ENCODE measurements at places on chromosomes 13 and 19.
A peak's percentile ranks its signal among the peaks of the same experiment; 100 is the strongest.

GRCh38 chr19:35341565-35342225, 6.0 kb upstream of the FFAR1 start:
- DNase-seq: no peak

DNA sequence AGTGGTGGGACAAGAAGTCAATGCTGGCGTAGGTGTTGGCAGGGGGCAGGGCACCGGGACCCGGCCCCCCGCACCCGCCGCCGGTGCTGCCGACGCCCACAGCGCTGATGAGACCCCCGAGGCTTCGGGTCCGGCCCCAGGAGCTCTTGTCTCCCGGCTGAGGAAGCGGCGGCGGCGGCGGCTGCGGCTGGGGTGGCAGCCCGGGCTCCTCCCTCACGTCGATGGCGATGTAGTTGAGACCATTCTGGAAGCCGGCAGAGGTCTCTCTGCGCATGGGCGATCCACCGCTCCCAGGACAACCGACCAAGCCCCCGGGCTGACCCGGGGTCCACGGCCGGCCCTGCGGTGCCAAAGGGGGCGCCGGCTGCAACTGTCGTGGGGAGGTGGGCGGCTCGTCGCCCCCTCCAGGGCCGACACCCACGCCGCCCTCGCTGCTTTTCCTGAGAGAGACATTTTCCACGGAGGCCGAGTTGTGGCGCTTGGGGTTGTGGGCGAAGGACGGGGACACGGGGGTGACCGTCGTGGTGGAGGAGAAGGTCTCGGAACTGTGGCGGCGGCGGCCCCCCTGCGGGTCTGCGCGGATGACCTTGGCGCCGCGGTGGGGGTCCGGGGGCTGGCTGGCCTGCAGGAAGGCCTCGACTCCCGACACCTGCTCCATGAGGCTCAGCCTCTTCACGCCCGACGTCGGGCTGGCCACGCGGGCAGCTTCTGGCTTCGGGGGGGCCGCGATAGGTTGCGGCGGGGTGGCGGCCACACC, 4.1 kb downstream of the IRS2 start:
- no peak for DNase-seq

DNA sequence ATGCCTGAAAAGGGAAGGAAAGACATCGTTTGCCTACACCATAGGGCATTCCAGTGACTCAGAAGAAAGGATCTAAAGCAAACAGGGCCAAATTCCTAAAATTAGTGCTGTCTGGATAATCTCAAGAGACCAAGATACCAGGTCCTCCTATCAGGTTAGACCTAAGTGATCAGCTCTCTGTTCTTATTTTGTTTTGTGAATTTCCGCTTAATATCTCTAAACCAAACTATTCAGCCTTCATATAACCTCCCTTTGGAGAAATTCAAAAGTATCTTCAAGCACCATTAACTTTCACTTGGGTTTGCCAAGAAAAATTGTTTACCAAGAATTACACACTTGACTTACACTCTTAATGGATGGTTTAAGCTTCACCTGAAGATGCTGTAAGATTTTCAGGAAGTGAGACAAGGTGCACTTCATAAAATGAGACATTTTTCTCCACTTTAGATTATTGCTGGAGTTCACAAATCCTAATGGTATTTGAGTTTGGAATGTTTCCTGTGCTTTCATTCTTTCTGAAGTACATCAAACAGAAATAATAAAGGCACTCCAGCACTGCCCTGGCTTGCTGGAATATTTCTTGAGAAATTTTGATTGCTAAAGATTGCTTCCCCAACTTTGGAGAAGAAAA, 376.1 kb downstream of the LMO7 start:
- no peak for DNase-seq

GRCh38 chr13:113001241-113002140, 32.5 kb downstream of the MCF2L start:
- no peak for DNase-seq

GRCh38 chr19:33569821-33570220, 48.2 kb upstream of the PEPD start:
- no peak for DNase-seq

- DNase-seq: no peak
Measured at GRCh38 chr19:38451629-38452028, 18.1 kb downstream of the RYR1 start.

- DNase-seq: no peak
Measured at GRCh38 chr13:80224468-80224867, 116.5 kb downstream of the SPRY2 start.

DNA sequence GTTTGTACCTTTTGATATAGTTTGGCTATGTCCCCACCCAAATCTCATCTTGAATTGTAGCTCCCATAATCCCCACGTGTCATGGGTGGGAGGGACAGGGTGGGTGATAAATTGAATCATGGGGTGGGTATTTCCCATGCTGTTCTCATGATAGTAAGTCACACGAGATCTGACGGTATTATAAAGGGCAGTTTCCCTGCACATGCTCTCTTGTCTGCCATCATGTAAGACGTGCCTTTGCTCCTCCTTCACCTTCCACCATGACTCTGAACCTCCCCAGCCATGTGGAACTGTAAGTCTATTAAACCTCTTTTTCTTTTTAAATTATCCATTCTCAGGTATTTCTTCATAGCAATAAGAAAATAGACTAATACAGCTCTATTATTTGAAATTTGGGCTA, 330.7 kb upstream of the ATXN8OS start:
- no peak for DNase-seq

GRCh38 chr19:51478381-51479234, at the start of gene CEACAM18:
CEACAM18 (plus strand) TSS chr19:51478539.
- DNase-seq: no peak

DNA sequence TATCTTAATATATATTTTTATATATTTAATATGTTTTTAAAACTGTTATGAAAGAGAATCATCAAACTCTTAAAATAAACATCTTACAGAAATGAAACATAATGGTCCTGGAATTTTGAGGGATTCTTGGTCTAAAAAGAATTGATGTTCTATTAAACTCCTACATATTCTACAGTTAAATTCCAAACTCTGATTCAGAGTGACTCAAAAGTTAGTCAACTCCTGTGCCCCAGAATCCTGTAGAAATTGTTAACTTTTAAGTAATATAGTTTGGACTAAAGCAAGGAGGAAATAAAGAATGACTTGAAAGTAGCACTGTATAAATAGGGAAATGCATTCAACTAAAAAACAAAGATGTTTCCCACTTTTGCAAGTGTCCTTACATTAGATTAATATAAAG, 47.7 kb downstream of the FNDC3A start:
- DNase-seq: no peak

GRCh38 chr19:46042252-46042883, 1.6 kb upstream of the IGFL4 start:
- no peak for DNase-seq

GRCh38 chr19:51071095-51071405, 6.2 kb upstream of the KLK13 start:
- no peak for DNase-seq

- no peak for DNase-seq
Measured at GRCh38 chr19:19115954-19116353, 22.3 kb downstream of the TMEM161A start.

DNA sequence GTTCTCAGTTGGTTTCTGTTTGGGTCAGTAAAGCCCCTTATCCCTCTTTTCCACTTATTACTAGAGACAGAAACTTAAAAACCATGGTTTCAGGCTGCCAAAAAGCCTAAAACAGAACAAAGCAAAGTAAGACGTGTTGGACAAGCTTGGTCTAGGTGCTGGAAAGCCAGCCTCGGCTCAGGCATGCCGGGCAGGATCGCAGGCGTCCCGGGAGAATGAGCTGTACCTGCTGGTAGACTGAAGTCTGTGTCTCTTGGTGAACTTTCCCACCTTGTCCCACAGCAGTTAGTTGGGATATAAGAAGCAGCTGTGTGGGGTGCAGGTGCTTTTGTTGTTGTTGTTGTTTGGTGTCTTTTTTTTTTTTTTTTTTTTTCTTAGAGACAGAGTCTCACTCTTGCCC, 20.8 kb downstream of the PRAM1 start:
- DNase-seq: no peak

GRCh38 chr13:49097374-49097773, 121.7 kb downstream of the FNDC3A start:
- DNase-seq: no peak

GRCh38 chr13:37944869-37945442, 75.4 kb upstream of the TRPC4 start:
- DNase-seq: no peak

GRCh38 chr13:114324334-114324733, 10.0 kb downstream of the CHAMP1 start:
- no peak for DNase-seq

DNA sequence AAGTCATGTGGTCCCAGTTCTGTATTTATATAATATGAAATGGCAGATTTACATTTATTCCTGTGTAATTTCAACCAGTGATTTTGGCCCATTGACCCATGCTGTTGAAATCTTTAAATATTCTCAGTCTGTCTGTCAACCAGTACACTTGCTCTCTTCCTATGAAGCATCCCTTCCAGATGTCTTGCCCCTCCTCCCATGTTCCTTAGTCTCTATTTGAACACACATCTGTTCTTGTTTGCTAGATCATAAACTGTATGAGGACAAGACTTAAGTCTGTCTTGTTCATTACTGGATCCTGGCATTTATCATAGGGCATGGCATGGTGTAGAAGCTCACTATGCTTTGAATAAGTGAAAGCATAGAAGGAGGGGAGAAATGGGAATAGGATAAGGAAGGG, 34.9 kb downstream of the STARD13 start:
- DNase-seq: no peak

DNA sequence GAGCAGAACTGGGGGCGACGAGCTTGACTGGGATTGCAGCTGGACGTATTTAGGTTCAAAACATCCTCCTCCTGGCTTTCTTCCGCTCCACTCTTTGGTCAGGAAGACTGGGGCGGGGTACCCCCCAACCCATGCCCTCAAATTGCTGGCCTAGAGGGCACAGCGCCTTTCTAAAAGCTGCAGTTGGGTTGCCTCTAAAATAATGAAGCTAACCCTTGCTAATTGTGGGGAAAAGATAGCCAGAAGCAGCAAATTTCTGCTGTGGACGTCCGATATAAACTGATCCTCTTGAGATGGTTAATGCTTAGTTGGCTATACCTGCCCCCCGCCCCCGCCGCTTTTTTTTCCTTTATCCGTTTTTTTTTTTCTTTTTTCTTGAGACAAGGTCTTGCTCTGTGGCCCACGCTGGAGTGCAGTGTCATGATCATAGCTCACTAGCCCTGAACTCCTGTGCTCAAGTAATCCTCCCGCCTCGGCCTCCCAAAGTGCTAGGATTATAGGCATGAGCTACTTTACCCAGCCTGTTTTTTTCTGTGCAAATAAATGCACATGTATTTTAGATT, 754 bp upstream of the CHERP start:
- no peak for DNase-seq

GRCh38 chr19:48511800-48512503, at the start of gene LMTK3:
LMTK3 (minus strand) TSS chr19:48511835; CDS start chr19:48511576, 259 bp downstream.
- peak; percentile 67 for DNase-seq

DNA sequence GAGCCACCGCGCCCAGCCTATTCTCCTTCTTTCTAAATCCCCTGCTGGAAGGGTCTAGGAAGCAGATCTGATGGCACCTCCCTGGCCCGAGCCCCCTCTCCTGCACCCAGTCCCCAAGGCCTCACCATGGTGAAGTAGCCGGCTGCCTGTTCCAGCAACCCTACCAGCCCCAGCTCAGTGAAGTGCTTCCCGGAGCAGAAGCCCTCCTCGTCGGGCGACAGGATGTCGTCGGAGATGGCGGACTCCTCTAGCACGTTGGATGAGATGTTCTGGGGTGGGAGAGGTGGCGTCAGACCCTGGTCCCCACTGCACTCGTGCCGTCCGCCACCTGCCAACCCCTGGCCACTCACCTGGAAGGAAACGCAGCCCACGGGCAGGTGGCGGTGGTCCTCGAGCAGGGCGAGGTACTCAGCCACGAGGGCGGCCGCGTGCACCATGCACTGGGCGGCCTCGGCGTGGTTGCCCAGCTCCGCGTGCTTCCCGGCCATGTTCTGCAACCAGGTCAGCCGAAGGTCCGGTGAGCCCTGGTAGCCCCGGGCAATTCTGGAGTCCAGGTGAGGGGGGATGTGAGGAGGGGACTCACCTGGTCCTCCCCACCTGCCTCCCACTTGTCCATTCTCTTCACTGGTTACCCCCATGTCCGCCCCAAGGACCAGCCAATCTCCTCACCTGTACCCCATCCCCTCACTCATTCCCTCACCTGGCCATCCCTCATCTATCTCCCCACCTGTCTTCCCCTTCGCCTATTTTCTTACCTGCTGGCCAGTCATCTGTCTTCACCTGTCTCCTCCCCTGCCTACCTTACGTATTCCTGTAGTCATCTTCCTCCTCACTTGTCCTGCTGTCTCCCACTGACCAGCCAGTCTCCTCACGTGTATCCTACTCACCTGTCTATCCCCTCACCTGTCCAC, 11.5 kb upstream of the KANK2 start:
- no peak for DNase-seq

DNA sequence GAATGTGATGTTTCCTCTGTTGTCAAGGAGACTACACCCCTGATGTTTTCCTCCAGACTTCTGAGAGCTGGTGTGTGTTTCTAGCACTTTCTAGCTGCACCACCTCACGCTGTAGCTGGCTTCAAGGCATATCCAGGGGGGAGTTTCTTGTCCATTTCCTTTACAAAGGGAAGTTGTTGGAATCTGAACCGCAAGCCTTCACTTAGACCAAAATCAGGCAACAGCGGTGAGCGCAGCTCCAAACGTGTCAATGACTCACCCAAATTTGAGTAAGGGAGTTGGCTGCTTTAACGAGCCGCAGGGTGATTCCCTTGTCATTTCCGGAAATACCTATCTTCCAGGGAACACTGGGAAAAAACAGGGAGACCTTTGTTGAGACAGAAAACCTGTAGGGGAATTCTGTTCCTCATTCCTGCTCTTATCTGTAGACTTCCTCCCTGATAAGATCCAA, 2.5 kb downstream of the LDLR start:
- peak; percentile 40 for DNase-seq

DNA sequence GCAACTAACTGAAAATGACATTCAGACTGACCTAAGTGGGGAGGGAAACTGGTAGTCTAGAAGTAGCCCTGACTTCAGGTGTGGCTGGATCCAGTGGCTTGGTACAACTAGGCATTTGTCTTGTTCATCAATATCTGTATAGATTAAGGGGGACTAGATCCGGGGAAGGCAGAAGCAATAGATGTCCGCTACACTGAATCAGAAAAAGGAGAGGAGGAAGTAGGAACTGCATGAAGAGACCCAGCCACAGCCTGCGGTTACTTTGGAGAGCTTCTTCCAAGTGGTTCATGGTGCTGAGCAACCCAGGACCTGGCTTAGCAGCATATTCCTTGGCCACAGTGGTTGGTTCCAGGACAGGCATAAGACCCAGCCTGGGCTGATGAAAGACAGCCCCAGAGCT, 9.9 kb upstream of the PRODH2 start:
- DNase-seq: no peak

- DNase-seq: no peak
Measured at GRCh38 chr19:48044561-48044960, 682 bp upstream of the CABP5 start.

DNA sequence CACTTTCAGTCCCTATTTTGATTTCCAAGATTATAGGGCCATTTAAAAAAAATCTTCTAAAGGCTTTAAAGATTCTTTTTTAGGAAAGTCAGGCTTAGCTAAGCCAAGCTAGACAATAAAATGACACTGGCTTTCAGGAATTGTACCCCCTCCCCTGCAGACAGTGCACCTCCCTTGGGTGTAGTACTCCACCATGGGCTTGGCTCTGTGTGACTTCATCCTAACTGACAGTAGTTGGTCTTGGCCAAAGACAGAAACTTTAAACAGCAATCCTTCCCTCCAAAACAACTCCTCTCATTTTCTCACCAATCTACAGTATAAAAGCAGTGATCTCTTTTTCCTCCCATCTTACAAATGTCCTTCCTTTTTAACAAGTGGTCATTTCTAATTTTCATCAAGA, 283.0 kb downstream of the DNAJC15 start:
- DNase-seq: no peak

All from activated CD4-positive, alpha-beta T cell treated with anti-CD3 and anti-CD28 coated beads for 1 hour (primary cell).